EH (cell line): ENCODE measurements at places on chromosomes 7 and 10.

- no peak for DNase-seq
Observed at GRCh38 chr10:129415215-129416140, 51.6 kb upstream of the MGMT start.

DNA sequence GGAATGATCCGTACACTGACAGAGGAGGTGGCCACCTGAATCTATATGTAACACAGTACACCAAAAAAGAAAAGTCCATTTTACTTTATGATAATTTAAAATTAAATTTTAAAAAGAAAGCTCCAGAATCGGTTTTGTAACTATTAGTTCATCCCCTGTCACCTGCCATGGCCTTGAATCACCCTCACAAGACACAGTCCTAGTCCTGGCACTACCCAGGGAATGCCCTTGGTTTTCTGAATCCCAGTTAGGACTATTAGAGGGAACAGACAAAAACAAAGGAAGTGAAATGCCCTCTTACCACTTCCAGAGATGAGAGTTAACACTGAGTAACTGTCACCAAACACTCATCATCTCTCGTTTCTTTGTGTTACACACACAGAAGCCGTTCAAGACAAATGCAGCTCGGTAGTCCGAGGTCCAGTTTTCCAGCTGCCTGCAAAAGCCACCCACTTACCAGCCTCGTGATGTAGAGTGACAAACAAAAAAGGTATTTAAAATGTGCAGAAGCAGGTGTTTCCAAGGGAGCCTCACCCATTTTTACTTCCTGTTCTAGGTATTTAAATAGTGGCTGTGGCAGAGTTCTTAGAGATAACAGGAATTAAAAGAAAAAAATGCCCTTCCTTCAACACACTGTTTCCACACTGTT is 6.1 kb downstream of the PTPRN2 start:
- DNase-seq: no peak

DNA sequence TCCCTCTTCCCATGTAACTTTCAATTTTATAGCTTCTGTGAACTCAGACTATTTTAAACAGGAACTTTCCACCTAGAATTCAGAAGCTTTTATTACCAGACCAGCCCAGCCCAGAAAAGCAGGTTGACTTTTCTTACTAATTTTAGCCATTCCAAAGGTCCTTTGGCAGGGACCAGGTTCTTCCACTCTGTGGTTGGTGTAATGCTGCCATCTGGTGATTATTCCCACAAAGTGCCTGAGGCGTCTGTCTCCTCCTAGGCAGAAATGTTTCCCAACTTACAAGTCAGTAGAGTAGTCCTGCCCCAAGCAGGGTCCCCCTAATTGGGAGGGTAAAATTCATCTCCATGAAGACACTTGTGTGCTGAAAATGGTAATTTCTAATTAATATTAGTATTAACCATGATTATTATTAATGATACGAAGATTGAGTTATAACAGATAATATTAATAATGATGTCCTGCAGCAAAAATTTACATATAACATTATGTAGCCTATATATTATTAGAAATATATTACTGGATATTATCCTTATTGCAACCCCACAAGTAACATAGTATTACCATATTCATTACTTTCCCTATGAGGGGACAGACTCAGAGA is 53.0 kb upstream of the PPP1R17 start:
- DNase-seq: peak; percentile 62

- DNase-seq: no peak
Observed at GRCh38 chr7:151140826-151141225, 26.7 kb downstream of the GBX1 start.

- DNase-seq: no peak
Observed at GRCh38 chr7:45101748-45102147, 9.7 kb downstream of the TBRG4 start.

- no peak for DNase-seq
Observed at GRCh38 chr7:44279286-44279685, 46.1 kb downstream of the CAMK2B start.

GRCh38 chr7:29043576-29043975 is 85.4 kb upstream of the TRIL start:
- DNase-seq: no peak

GRCh38 chr7:26378016-26378415 is 86.4 kb downstream of the SNX10 start:
- no peak for DNase-seq

GRCh38 chr7:158973440-158973839 is 117.1 kb downstream of the DYNC2I1 start:
- peak; percentile 38 for DNase-seq

GRCh38 chr7:139192014-139192706 is 38.9 kb upstream of the UBN2 start:
- peak; percentile 6 for DNase-seq

- no peak for DNase-seq
Observed at GRCh38 chr7:154680894-154681659, 321.8 kb downstream of the PAXIP1 start.

- DNase-seq: no peak
Observed at GRCh38 chr7:114181280-114181679, 233.3 kb upstream of the FOXP2 start.

GRCh38 chr7:80453699-80454340 is 58.0 kb downstream of the GNAT3 start:
- peak; percentile 40 for DNase-seq

DNA sequence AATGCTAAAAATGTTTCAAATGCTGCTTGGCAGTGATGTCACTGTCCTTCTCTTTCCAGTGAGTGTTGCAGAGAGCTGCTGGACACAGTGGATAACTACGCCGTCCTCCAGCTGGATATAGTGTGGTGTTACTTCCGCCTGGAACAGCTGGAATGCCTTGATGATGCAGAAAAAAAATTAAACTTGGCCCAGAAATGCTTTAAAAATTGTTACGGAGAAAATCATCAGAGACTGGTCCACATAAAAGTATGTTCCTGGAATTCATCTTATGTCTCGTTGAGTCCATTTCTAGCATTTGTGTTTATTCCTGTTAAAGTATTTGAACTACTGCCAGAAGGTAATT is 25.2 kb downstream of the NUB1 start:
- peak; percentile 91 for DNase-seq

GRCh38 chr7:69962186-69963065 is 364.2 kb downstream of the AUTS2 start:
- DNase-seq: no peak

DNA sequence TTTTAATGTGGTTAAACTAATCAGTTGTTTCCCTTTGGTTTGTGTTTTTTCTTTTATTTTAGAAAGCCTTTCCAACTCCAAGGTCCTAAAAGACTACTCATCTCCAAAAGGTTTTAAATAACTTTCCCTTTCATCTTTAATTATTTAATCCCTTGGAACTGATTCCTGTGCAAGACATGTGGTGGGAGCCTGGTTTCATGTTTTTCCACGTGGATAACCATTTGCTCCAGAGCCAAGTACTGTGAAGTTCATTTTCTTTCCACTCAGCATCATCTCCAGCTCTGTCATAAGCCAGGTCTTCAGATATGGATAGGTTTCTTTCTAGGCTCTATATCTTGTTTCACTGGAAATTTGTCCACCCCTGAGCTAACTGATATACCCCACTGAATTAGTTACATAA is 16.7 kb downstream of the PPP1R3C start:
- DNase-seq: peak; percentile 33

DNA sequence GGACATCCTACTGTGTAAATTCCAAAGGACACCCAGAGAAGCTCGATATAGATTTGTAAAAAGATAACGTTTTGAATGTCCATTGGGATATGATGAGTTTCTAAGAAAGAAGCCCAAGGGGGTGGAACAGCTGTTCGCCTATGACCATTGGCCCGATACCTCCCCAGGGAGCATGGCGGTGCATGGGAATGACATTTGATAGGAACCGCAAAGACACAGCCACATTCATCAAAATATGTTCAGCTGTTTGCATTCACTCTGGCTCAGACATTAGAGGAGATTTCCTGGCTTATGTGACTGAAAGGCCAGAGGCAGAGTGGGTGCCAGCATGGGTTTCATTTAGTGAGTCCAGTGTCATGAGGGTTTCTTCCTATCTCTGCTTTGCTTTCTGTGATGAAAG is 56.0 kb upstream of the BAIAP2L1 start:
- DNase-seq: no peak

GRCh38 chr7:115293628-115294240 is 371.8 kb downstream of the MDFIC start:
- peak; percentile 20 for DNase-seq

- peak; percentile 28 for DNase-seq
Observed at GRCh38 chr7:87878208-87878735, 2.0 kb downstream of the DBF4 start.

DNA sequence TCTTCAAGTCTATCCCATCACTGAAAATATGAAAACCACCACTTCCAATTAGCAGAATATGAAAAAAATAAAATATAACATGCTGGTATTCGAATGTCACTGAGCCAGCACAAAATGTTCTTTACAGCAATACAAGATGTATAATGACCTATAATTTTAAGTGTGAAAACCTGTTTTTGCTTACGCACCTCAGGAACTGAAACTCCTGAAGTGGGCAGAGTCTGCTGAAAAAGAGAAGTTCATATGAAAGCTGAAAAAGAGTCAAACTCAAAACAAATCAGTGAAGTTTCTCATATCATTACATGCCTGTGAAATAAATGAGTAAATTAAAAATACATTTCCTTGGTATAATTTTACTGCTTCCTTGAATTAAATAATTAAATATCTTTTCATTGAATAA is 272.5 kb downstream of the DGKB start:
- DNase-seq: no peak

- peak; percentile 88 for DNase-seq
Observed at GRCh38 chr10:87659571-87660483, at the start of gene PAPSS2. TSS of gene PAPSS2 (plus strand) at chr10:87659878. CDS start at chr10:87659982, 104 bp downstream.

- no peak for DNase-seq
Observed at GRCh38 chr7:31186202-31186601, 134.1 kb downstream of the ADCYAP1R1 start.

GRCh38 chr10:125093199-125093973 is 67.0 kb downstream of the CTBP2 start:
- DNase-seq: peak; percentile 85

- DNase-seq: no peak
Observed at GRCh38 chr10:54133203-54133602, 667.8 kb downstream of the PCDH15 start.

DNA sequence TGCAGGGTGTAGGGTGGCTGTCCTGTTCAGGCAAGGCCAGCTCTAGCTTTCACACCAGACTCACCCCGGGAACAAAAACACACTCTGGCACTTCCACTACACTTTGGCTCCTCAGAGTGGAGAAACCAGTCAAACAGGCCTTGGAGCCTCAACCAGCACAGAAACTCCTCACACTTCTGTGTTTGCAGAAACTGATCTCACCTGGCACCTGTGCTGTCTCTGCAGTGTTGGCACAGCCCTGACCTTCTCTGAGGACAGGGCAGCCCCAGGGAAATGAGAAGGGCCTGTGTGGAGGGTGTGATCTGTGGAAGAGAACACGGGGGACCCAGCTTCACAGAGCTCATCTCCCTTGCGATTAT is 4.1 kb upstream of the CALML5 start:
- no peak for DNase-seq

DNA sequence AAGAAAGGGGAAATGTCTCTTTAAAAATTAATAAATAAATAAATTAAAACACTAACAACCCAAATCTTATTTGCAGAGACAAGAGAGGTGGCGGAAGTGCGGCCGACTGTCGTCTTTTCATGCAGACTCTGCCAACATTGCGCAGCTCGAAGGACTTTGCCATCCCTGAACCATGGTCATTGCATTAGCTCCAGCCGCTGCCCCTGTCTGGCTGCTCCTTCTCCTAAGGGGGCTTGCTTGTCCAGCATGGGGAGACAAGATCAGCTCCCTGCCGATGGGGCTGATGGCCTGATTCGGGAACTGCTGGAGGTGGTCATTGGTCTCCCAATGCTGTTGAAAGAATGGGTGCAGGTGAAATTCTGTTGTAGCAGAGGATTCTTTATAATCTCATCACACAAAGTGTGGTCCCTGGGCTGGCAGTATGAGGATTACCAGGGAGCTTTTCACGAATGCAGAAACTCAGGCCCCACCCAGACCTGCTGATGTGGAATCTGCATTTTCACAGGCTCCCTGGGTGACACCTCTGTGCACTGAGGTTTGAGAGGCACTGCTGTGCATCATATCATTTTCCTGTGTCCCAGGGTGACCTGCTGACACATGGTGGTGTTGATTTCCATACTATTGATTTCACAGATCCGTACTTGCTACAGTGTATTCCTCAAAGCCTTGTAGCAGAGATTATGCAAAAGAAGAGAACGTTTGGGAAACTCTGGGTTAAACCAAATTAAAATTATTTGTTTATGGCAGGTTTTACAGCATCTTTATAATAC is 172.4 kb upstream of the ZMIZ1 start:
- DNase-seq: no peak

DNA sequence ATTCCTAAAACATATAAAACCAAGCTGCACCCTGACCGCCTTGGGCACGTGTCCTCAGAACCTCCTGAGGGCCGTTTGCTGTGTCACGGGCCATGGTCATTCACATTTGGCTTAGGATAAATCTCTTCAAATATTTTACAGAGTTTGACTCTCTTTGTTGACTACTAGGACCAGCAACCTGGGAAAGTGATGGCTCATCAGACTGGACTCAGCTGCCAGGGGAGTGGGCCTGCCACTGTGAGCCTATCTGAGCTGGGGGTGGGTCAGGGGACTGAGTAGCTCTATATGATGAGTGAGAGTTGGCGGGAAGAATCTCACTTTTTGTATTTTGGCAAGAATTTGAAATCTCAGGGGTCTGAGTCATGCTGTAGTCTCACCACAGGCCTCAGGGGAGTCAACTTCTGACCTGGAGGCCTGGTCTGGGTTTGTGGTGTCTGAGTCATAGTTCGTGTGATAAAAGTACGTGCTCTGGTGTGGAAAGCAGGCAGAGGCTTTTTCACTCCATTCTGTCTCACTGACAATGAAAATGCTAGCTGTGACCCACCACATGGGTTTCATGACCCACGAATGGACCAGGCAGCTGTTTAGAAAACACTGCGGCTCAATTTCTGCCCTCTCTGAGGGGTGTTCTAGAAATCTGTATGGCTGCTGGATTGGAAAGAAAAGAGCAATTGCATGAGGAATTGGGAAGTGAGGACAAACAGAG is 4.2 kb upstream of the UPP1 start:
- peak; percentile 99 for DNase-seq

- DNase-seq: no peak
Observed at GRCh38 chr10:76195654-76196390, 764.4 kb downstream of the LRMDA start.

GRCh38 chr10:55495555-55495954 is 694.5 kb upstream of the PCDH15 start:
- DNase-seq: no peak

DNA sequence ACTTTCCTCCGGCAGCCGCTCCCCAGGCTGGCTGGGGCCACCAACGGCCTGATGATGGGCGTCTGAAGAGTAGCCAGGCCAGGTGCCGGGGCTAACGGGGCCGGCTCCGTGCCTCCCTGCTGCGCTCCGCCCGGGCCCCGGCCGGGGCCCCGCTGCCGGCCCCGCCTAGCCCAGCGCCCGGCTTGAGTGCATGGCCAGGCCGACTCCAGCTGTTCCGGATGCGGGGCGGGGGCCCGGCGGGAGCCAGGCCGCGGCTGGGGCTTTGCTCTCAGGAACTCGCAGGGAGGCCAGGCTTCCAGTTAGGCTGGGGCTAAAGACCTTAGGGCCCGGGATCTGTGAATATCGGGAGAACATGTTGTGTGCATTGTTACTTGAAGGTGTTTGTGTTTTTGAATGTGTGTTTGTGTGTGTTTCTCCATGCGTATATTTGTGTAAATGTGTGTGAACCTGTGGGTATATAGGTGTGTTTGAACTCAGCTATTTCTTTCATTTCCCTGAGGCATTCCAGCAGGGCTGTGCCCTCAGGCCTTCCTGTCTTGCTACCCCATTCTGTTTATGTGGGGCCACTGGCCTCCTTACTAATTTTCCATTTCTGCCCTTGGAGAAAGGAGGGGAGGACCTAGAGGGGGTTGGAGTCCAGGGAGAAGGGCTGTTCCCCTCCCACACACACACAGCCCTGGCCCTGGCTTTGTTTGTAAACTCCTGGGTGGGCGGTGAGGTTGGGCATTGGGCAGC is 1.1 kb upstream of the LBX1 start:
- DNase-seq: no peak
